ENCODE measurements at places on chromosomes 3 and 15.

DNA sequence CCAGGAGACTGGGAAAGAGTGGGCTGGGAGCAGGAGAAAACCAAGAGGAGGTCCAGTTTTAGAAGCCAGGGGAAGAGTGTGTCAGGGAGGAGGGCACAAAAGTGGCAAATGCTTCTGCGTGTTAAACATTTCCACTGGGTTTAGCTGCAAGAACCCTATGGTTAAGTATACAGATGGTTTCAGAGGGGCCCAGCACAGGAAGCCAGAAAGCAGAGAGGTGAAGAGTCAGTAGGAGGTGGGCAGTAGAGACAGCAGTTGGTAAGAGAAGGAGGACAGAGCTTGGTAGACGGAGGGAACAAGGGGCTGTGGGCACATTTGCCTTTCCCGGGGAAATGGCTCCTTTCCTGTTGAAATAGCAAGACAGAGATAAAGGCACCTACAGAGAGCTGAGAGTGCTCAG lies 133.8 kb downstream of the EPHB1 start:
- DNase-seq, result no peak

GRCh38 chr3:108450444-108450843 lies 60.0 kb downstream of the MYH15 start:
- no peak for DNase-seq

GRCh38 chr3:15327941-15328340 lies 4.4 kb downstream of the SH3BP5 start:
- no peak for DNase-seq

GRCh38 chr15:36591536-36592411 lies 12.3 kb downstream of the CDIN1 start:
- DNase-seq, result no peak

DNA sequence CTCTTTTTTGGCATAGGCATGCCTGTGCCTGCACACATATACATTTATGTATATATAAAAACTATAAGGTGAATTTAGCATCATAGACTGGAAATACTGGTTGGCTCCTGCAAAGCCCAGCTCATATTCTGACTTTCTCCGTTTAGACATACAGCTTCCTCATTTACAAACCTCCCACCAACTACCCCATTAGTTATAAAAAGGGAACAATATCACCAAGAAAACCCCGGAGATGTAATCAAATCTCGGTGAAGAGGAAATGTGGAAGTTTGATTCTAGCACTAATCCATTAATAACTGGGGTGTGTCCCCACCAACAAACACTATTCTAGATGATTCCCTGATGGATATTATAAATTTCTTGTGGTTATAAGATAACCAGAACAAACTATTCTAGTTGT lies 517.7 kb upstream of the TBL1XR1 start:
- DNase-seq, result no peak

DNA sequence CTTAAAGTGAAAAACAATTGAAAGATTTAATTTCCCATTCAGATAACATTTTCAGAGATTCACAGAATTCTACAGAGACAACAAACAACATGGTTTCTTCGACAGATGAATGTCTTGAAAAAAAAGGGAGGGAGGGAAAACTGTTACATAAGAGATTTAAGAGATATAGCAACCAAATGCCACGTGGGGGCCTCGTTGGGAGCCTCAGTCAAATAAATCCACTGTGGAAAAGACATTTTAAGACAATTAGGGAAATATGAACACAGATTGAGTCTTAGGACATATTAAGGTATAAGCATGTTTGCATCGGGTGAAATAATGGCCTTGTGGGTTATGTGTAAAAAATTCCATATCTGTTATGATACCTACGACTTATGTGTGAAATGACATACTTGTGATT lies 5.0 kb upstream of the PRRT3 start:
- DNase-seq, result no peak

- no peak for DNase-seq
Observed at GRCh38 chr3:116198087-116198486, 247.2 kb downstream of the LSAMP start.

DNA sequence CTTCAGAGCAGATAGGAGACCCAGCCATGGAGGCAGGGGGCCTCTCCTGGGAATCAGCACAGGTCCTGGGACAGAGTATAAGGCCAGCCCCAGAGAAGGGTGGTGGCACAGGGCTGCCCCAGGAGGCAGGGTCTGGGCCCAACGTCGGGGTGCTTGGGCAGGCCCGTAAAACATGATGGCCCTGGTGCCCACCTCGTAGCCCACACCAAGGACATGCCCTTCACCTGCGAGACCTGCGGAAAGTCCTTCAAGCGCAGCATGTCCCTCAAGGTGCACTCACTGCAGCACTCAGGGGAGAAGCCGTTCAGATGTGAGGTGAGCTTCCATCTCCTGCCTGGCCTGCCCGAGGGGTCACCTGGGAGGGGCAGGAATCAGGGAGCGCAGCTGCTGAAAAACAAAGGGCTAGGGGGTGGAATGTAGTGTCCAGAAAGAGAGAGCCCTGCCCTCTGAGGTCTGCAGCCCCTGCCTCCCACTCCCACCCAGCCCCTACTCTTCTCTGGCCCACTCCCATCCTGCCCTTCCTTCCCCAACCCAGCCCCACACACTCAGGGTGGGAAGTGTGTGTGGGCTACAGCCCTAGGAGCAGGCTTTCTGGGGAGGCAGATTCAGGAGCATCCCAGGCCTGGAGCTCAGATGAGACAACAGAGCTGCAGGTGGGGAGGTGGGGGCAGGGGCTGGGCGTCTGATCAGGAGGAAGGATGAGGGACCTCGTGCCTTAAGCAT lies 9.5 kb downstream of the ZBTB47 start:
- no peak for DNase-seq

- DNase-seq, result peak; percentile 29
Observed at GRCh38 chr3:11155341-11156025, 1.2 kb downstream of the HRH1 start.

- DNase-seq, result no peak
Observed at GRCh38 chr3:143825513-143825912, 22.8 kb downstream of the SLC9A9 start.

- no peak for DNase-seq
Observed at GRCh38 chr3:177610686-177611633, 413.7 kb upstream of the TBL1XR1 start.

GRCh38 chr3:110958313-110959147 lies 113.1 kb upstream of the NECTIN3 start:
- no peak for DNase-seq

DNA sequence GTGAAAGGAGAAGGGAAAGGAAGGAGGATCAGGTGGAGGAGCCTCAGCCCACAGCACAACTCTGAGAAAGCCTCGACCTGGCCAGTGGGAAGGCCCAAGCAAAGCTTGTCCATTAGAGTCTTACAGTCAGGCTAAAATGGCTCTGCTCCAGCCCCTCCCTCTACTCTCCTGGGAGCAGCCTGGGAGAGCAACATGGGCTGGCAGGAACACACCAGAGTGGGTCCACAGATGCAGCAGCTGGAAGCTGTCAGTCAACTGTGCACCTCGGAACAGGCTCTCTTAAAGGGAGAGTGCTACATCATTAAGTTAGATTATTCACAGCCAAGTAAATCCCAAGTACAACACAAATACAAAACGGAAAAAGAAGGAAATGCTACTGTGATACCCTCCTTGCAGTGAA lies 98.0 kb upstream of the LIMD1 start:
- DNase-seq, result no peak

- no peak for DNase-seq
Observed at GRCh38 chr3:179880868-179881267, 155.9 kb downstream of the PEX5L start.

DNA sequence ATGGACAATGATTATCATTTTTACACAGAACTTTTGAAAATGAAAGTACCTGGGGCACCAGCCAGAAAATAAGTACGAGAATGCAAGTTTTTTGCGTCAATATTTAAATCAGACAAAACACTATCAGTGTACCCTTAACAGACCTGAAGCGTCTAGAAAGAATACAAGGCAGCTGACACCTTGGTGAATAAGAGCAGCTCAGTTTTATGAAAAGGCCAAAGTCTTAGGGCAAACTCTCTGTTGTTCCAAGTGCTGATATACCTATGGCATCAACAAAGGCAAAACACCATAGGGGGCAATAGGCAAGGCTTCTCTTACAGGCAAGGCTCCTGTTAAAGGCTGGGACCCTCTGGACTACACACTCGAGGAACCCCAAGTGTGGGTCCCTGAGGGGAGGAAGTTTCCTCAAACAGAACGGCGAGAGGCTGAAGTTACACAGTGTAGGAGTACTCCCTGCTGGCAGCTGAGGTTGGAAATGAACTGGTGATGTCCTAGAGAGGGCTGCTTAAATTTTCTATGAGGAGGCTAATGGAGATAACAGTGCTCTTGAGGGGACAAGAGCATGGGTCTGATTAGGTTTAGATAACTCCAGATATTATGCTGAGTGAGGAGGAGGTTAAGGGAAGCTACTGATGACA lies 291.0 kb downstream of the TIGIT start:
- DNase-seq, result no peak

DNA sequence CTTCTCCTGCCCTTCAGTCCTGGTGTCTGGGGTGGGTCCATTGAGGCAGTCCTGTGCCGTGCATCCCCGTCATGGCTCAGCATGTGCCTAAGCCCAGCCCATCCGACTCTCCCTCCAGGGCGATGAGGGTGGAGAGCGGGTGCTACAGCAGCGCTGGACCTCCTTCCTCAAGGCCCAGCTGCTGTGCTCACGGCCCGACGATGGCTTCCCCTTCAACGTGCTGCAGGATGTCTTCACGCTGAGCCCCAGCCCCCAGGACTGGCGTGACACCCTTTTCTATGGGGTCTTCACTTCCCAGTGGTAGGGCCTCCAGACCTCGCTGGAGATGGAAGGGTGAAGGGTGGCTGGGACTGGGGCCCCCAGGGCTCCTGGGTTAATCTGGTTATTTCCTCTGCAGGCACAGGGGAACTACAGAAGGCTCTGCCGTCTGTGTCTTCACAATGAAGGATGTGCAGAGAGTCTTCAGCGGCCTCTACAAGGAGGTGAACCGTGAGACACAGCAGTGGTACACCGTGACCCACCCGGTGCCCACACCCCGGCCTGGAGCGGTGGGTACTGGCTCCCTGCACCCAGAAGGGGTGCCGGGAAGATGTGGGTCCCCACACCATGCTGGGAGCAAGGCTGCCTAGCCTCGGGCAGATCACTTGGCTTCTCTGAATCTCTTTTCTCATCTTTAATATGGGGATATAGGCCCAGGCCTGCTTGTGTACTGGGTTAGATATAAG lies 10.1 kb downstream of the CIB1 start:
- no peak for DNase-seq

DNA sequence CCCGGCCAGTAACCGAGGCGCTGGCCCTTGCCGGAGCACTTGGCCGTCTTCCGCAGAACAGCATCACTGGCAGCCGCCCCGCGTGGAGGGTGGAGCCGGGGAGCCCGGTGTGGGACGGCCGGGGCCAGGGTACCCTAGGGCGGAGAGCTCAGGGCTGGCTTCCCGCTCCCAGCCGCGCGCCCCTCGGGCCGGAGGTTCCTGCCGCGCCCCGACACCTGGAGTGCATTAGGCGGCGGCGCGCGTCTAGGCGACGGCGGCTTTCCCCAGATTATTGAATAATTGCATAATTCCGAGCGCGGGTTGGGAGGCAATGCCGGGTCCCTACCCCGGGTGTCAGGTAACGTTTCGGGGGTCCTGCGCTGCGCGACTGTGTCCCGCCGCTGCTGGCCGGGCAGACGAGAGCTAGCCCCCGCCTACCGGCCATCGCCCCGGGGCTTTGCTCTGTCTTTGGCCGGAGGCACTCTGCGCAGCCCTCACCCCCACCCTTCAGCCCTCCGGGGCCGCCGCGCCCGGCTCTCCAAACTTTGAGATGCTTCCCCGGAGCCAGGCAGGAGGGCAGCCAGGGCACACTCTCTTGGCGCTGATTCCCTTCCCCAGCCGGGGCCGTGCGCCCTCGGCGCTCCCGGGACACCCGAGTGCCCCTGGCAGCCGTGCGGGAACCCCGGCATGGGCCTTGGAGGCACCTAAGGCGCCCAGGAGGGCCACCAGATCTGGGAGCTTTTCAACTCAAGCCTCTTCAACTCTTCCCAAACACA lies 749 bp downstream of the ITGA11 start:
- no peak for DNase-seq

- DNase-seq, result no peak
Observed at GRCh38 chr3:101466465-101467309, 46.3 kb downstream of the SENP7 start.

- no peak for DNase-seq
Observed at GRCh38 chr15:25679492-25679891, 183.6 kb downstream of the ATP10A start.

GRCh38 chr3:13547591-13548371 lies 1.1 kb upstream of the FBLN2 start:
- DNase-seq, result no peak

DNA sequence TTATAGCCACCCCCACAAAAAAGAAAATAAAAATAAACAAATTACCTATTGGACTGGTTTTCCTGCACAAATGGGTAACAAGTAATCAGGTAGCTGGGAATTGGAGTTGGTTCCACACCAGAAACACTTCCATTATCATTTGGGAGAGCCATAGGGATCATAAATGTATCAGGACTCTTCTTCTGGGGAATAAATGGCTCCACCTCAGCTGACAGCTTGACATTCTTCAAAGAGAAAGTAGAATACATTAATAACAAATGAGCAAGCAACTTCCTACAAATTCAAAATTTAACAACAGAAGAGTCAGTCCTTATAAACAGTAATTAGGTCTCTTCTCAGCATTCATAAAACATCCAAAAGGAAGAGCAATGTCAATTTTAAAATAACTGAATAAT lies 8.7 kb downstream of the SECISBP2L start:
- DNase-seq, result no peak

DNA sequence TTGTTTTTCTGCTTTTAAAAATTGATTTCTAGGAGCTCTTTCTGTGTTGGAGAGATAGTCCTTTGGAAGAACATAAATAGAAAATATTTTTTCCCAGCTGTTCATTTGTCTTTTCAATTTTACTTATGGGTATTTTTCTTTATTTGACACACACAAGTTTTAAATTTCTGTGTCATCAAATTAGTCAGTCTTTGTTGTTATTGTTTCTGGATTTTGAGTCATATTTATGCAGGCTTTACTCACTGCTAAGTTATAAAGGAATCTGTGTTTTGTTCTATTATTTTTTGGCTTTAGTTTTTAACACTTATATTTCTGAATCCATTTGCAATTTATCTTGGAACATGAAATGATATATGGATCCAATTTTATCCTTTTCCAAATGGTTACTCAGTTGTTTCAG lies 5.9 kb upstream of the GHSR start:
- no peak for DNase-seq

- no peak for DNase-seq
Observed at GRCh38 chr3:6860954-6861624, at the start of gene GRM7. Gene GRM7 (plus strand): TSS chr3:6861115.

- DNase-seq, result no peak
Observed at GRCh38 chr3:137796993-137797392, 32.9 kb downstream of the SOX14 start.

- no peak for DNase-seq
Observed at GRCh38 chr3:73029321-73029796, 32.1 kb upstream of the EBLN2 start.

DNA sequence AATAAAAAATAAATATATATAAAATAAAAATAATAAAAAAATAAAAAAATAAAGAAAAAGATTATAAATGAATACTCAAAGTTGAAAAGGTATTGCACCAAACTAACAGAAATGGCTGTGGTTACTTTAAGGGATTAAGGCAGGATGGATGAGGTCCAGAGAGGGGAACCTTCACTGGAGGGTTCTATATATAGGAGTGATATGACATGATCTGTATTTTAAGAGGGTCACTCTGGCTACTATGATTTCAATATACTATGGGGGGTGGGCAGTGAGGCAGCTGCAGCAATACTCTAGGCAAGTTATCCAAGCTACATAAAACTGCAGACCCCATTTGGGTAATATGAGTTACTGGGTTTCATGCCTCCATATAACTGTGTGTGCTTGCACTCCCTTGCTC lies 24.6 kb downstream of the ACAD11 start:
- no peak for DNase-seq
